MM.1S (cell line): ENCODE measurements at places on chromosomes 13 and 19.

- no peak overlapping the region for H3K4me3 ChIP-seq
- H3K4me1 ChIP-seq = peaks cover 18% of the 10 kb centered on the region
- H3K27ac ChIP-seq = peak overlapping the region; percentile 77; the same call in 1 of the 2 replicates
- no peak for DNase-seq
- H3K27me3 ChIP-seq = peaks cover 4% of the 10 kb centered on the region
Measured at GRCh38 chr19:38733241-38733492, 11.1 kb downstream of the CAPN12 start.

- no peak overlapping the region for H3K27ac ChIP-seq
- H3K36me3 ChIP-seq = no peaks in the 10 kb centered on the region
- no peak for DNase-seq
Measured at GRCh38 chr13:104534847-104535246, 1468.6 kb upstream of the SLC10A2 start.

GRCh38 chr13:95182570-95183265, 118.5 kb downstream of the ABCC4 start:
- H3K4me1 ChIP-seq = peaks cover 6% of the 10 kb centered on the region; the same call in 1 of the 2 replicates
- H3K27ac ChIP-seq = no peak overlapping the region
- DNase-seq = no peak

GRCh38 chr13:95784900-95785290, 108.0 kb downstream of the DNAJC3 start:
- DNase-seq = no peak
- no peaks in the 10 kb centered on the region for H3K27me3 ChIP-seq
- H3K27ac ChIP-seq = no peak overlapping the region
- H3K4me1 ChIP-seq = no peaks in the 10 kb centered on the region
- H3K36me3 ChIP-seq = 0 out of 2 replicates have a peak, but pooled peaks cover 9% of the 10 kb centered on the region
- no peak overlapping the region for H3K4me3 ChIP-seq

- peaks cover 8% of the 10 kb centered on the region for H3K4me1 ChIP-seq
- no peak overlapping the region for H3K27ac ChIP-seq
- no peak overlapping the region for H3K4me3 ChIP-seq
- H3K27me3 ChIP-seq = no peaks in the 10 kb centered on the region; the same call in 1 of the 2 replicates
- no peaks in the 10 kb centered on the region for H3K36me3 ChIP-seq
- DNase-seq = no peak
Measured at GRCh38 chr19:29278716-29279115, 65.8 kb upstream of the UQCRFS1 start.

DNA sequence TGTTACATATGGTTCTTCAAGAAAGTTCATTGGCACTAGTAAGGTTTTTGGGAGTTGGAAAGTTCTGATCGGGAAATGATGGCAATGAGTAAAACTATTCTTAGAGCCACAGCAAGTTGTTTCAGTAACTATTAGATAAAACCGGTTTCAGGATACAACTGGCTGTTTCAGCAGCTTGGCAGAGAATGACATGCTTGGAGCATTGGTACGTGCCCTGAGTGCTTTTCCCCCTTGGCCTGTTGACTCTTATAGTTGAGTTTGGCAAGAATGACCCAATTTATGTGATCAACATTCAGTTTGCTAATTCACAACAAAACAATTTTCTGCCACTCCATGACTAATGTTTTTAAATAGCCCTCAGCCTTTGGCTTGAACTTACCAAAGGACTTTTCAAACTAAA, 10.8 kb upstream of the ZNF491 start:
- no peak overlapping the region for H3K27ac ChIP-seq
- H3K4me3 ChIP-seq = no peak overlapping the region
- no peaks in the 10 kb centered on the region for H3K4me1 ChIP-seq
- no peaks in the 10 kb centered on the region for H3K27me3 ChIP-seq

DNA sequence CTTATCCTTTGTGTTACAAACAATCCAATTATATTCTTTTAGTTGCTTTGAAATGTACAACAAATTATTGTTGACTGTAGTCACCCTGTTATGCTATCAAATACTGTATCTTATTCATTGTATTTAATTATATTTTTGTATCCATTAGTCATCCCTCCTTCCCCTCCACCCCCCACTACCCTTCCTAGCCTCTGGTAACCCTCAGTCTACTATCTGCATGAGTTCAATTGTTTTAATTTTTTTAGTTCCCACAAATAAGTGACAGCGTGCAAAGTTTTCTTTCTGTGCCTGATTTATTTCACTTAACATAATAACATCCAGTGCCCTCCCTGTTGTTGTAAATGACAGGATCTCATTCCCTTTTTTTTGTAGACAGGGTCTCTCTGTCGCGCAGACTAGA, 4.5 kb downstream of the SAE1 start:
- no peak for DNase-seq
- H3K27ac ChIP-seq = no peak overlapping the region
- H3K4me1 ChIP-seq = peaks cover 10% of the 10 kb centered on the region; the same call in 1 of the 2 replicates
- H3K36me3 ChIP-seq = no peaks in the 10 kb centered on the region
- H3K27me3 ChIP-seq = no peaks in the 10 kb centered on the region
- H3K4me3 ChIP-seq = no peak overlapping the region

DNA sequence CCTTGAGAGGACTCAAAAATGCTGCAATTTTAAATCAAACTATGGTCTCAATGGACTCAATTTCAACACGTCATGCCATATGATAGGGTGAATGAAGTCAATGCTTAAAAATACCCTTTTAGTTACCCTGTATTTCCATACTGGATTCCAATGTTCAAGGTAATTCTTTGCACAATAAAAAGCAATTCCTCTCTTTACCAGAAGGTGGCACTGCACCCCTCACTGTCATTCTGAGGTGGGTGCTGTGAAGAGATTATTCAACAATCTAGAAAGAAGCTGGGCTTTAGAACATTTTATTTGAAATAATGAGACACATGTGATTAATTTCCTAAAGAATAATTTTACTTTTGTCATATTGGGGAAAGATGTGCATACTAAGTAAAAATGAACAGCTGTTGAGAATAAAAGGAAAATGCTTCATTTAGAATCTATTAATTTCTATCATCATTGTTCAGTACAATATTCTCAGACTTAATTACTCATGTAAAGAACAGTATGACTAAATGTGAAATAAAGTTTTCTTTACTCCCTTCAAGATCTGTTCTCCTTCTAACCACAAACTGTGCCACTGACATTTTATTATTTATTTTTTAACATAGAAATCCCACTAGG, 789.1 kb downstream of the GPC5 start:
- peak; percentile 48 for DNase-seq
- no peak overlapping the region for H3K4me3 ChIP-seq
- no peaks in the 10 kb centered on the region for H3K27me3 ChIP-seq
- H3K4me1 ChIP-seq = no peaks in the 10 kb centered on the region
- no peaks in the 10 kb centered on the region for H3K36me3 ChIP-seq

DNA sequence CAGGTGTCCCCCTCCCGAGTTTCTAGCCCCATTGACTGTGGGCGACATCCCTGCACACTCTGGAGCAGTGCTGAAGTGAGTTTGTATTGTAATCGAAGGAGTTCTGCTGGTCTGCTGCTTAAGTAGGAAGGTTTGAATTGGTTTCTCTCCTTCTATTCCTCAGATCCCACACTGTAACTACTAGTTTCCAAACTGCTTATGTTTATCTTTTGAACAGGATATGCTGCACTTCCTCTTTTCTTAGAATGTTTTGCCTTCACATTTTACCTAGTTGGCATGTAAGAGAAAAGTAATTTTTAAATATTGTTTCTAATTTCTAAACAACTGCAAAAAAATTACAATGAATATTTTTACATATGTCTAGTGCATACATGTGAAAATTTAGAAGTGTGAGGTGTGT, 511.8 kb downstream of the KLF12 start:
- no peak overlapping the region for H3K4me3 ChIP-seq
- no peak overlapping the region for H3K27ac ChIP-seq
- H3K4me1 ChIP-seq = no peaks in the 10 kb centered on the region
- H3K36me3 ChIP-seq = no peaks in the 10 kb centered on the region
- no peak for DNase-seq

DNA sequence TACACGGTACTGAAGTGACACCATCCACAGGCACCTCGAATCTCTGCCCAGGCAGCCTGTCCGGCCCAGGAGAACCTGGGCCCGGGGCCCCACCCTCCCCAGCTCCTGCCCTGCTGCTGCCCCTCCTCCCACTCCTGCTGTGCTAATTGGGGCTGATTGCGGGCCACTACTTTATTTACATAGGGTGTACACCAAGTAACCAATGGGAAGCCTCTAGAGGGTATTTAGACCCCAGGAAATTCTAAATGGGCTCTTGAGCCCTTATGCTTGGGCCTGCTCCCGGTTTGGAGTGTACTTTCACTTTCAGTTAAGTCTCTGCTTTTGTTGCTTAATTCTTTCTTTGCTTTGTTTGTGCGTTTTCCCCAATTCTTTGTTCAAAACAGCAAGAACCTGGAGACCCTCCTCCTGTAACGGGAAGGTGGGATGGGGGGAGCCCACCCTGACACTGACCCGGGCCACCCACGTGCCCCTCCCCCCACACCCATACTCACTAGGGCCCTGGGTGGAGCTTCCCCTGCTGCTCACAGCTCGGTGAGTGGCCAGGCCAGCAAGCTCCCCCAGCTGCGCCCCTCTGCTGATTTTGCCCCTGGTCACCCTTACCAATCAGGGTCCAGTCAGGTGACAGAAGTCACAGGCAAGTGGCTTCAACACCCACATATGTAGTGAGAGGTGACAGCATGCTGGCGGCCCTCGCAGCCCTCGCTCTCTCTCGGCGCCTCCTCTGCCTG, 9.4 kb downstream of the SCGB2B2 start:
- H3K4me3 ChIP-seq = peak overlapping the region; percentile 52
- H3K4me1 ChIP-seq = peaks cover 5% of the 10 kb centered on the region; the same call in 1 of the 2 replicates
- DNase-seq = peak; percentile 40

DNA sequence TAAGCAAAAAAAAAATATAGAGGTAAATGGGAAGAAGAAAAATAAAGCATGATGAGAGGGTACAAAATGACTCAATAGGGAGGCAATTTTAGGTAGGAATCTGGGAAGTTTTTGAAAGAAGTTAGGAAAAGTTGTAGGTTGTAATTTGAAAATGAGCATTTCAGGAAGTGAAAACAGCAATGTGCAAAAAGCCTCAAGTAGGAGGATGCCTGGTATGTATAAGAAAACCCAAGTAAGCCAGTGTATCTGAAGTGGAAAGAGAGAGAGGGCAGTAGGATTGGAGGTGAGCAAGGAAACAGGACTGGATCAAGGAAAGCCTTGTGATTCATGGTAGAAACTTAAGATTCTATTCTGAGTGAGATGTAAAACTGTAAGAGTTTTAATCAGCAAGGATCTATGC, 121.6 kb upstream of the SPRY2 start:
- no peak for DNase-seq
- no peaks in the 10 kb centered on the region for H3K27me3 ChIP-seq
- H3K27ac ChIP-seq = no peak overlapping the region
- H3K4me3 ChIP-seq = no peak overlapping the region
- H3K36me3 ChIP-seq = no peaks in the 10 kb centered on the region

- H3K4me3 ChIP-seq = no peak overlapping the region
- H3K36me3 ChIP-seq = peaks cover 34% of the 10 kb centered on the region
- peaks cover 11% of the 10 kb centered on the region for H3K4me1 ChIP-seq
- no peak for DNase-seq
Measured at GRCh38 chr19:1081301-1082164, 13.6 kb downstream of the POLR2E start.

GRCh38 chr13:51336746-51337145, 2.7 kb upstream of the SERPINE3 start:
- DNase-seq = no peak
- H3K4me3 ChIP-seq = no peak overlapping the region
- no peaks in the 10 kb centered on the region for H3K27me3 ChIP-seq

DNA sequence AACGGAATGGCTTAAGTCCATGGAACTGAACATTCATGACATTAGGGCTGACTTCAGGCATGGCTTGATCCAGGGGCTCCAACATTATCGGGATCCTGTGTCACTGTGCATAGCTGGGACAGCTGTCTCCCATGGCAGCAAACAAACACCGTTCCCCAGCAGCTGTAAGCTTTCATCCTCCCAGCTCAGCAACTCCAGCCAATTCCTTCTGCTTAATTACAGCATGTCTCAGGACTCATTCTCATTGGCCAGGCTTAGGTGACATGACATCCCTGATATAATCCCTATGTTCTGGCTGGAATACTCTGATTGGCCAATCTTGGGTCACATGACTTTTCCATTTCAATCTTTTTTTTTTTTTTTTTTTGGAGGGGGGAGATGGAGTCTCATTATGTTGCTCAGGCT, 10.9 kb upstream of the TLE5 start:
- H3K27me3 ChIP-seq = peaks cover 35% of the 10 kb centered on the region
- H3K4me3 ChIP-seq = no peak overlapping the region
- H3K36me3 ChIP-seq = no peaks in the 10 kb centered on the region
- no peaks in the 10 kb centered on the region for H3K4me1 ChIP-seq
- H3K27ac ChIP-seq = no peak overlapping the region
- DNase-seq = no peak

DNA sequence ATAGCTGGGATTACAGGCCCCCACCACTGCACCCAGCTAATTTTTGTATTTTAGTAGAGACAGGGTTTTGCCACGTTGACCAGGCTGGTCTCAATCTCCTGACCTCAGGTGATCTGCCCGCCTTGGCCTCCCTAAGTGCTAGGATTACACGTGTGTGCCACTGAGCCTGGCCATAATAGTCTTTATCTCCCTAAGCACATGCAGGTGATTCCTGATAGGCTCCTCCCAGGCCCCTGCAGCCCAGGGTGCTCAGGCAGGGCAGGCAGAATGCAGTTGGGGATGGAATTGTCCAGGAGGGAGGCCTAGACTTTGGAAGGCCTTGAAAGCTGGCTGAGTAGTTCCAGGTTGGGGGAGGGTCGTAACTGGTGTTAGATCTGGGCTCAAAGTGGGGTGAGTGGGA, 8.5 kb downstream of the ZNF526 start:
- no peaks in the 10 kb centered on the region for H3K4me1 ChIP-seq
- no peak overlapping the region for H3K4me3 ChIP-seq
- H3K27ac ChIP-seq = no peak overlapping the region
- no peaks in the 10 kb centered on the region; the same call in 1 of the 2 replicates for H3K36me3 ChIP-seq
- no peak for DNase-seq

GRCh38 chr13:65093357-65093756, 2136.8 kb downstream of the PCDH9 start:
- no peaks in the 10 kb centered on the region for H3K4me1 ChIP-seq
- H3K4me3 ChIP-seq = no peak overlapping the region
- no peak overlapping the region for H3K27ac ChIP-seq
- H3K36me3 ChIP-seq = no peaks in the 10 kb centered on the region
- no peak for DNase-seq

- no peak overlapping the region for H3K27ac ChIP-seq
- no peak for DNase-seq
- H3K27me3 ChIP-seq = no peaks in the 10 kb centered on the region; the same call in 1 of the 2 replicates
- no peak overlapping the region for H3K4me3 ChIP-seq
- H3K4me1 ChIP-seq = no peaks in the 10 kb centered on the region
Measured at GRCh38 chr13:94708031-94708859, 4.1 kb downstream of the SOX21 start.
